ENCODE measurements at places on chromosomes 12 and 14.

GRCh38 chr12:74959657-74960056 is 250.0 kb downstream of the KCNC2 start:
- DNase-seq, result no peak

DNA sequence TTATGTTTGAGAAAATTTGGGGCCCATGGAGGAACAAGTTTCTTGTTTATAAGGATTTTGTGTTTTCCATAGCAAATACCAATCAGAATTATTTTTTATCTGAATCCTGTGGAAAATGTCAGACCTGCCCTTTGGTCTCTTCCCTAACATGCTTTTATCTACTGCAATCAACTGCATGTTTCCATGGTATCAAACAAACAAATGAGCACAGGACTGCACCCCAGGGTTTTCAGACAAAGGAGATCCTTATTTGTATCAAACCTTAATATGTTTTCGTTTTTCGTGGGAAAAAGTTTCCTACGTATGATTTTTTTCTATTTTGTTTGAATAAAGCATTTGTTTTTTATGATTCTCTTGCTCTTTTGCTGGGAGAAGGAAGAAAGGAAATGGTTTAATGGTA is 91.1 kb downstream of the GPR135 start:
- DNase-seq, result no peak

GRCh38 chr12:28974166-28974565 is 174.9 kb upstream of the FAR2 start:
- DNase-seq, result no peak

DNA sequence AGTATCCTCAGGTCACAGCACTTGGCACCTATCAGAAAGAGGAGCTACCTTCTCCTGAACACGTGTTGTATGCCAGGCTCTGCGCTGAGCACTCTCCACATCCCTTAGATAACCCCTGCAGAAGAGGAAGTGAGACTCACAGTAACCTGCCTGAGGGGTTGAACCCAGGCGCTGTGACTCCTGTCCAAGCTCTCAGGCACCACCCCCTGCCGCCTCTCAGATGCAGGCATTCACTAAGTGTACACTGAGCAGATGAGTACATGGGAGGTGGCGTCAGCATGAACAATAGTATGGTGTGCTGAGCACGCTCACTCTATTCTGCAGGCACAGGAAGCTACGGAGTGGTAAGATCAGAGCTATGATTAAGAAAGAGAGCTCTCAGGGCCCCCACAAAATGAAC is 21.0 kb upstream of the RIC8B start:
- no peak for DNase-seq

- DNase-seq, result no peak
Measured at GRCh38 chr12:72297666-72298065, 25.5 kb downstream of the TRHDE start.

DNA sequence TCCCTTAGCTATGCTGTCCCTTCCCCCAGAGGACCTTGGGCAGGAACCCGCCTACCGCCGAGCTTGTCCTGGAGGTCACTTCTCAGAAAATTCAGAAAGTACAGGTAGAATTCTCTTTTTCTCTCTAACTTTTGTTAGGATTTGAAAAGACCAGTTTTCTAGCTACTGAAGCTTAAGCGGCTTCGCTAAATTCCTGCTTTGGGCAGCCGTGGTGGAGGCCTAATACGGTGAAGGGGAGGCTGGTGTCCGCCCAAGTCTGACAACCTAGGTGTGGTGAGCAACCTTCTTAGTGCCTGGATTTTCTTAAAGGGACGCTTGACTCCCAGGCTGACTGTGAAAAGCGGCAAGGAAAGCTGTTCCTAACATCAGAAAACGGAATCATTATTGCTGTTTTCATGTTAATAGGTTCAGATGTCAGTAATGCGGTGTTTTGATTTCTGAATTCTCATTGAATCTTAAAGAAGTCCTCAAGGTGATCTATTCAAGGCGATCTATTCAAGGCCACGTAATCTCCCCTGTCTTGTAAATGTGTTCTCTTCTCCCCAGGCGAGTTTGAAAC is 835 bp downstream of the FGD4 start:
- no peak for DNase-seq
